ENCODE measurements at places on chromosomes 1 and 21.

DNA sequence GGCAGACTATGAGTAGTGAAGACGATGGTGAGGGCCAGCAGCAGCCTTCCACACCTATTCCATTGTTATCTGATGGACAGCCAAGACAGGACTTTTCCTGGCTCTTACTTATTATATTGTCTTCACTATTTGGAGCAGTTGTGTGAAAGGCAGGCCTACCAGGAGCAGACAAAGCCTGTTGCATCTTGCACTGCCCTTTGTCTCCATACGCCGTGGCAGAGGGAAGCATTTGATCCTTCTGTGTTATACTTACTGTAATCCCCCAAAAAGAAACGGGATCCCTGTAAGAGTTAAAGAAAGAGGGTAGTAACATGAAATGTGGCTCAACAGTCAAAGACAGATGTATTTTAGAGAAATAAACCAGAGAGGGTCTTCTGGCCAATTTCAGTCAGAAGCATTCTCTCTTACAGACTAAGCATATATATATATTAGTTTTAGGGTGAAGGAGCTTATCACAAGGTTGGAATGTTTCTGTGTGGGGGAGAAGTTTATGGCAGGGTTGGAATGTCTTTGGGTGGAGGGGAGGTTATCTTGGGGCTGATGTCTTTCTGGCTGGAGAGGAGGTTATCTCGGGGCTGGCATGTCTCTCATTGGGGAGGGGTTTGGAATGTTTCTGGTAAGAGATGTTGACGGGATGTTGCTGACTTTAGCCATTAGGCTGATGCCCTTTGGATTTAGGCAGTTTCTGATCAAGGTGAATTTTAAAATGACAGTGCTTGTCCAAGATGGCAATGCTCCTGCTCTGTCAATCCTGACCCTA lies 23.4 kb upstream of the HSD3B1 start:
- DNase-seq: no peak

DNA sequence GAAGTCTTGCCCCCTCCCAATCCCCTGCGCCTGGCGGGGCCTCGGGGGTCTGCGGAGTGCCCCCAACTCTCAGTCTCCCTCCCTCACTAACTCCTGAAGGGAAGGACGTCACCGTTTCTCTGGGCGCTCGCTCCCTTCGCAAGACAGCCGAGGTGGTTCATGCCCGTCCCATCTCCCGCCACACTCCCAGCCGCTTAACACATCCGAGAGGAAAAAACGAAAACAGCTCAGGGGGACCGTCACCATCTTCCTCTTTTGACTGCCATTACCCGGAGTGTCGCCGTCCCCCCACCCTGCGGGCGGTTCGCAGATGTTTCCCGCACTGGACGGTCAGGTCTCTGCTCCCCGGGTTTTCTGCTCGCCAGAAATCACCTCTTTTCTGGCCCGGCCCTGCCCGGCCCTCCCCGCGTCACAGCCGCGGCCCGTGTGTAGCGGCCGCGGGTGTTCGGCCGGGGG lies 532 bp downstream of the ERO1B start:
- no peak for DNase-seq

- DNase-seq: no peak
Measured at GRCh38 chr1:61639608-61640336, 85.2 kb downstream of the TM2D1 start.

GRCh38 chr1:216793303-216793702 lies 70.1 kb upstream of the ESRRG start:
- no peak for DNase-seq

DNA sequence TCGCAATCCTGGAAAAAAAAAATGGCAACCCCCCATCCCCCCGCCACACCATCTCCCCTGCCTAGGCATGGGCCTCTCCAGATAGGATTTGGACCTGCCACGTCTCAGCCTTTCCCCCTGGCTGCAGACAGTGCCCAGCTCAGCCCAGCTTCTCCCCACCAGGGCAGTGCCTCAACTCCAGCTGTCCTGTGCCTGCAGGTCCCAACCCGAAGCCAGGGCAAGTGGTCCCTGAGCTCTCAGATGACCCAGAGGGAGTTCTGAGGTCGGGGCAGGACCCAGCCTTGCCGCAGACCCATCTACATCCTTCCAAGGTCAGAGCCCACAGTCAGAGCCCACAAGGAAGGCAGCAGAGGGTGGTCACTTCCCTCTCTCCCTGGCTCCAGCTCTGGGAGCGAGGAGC lies 86.7 kb upstream of the POU3F1 start:
- DNase-seq: no peak

DNA sequence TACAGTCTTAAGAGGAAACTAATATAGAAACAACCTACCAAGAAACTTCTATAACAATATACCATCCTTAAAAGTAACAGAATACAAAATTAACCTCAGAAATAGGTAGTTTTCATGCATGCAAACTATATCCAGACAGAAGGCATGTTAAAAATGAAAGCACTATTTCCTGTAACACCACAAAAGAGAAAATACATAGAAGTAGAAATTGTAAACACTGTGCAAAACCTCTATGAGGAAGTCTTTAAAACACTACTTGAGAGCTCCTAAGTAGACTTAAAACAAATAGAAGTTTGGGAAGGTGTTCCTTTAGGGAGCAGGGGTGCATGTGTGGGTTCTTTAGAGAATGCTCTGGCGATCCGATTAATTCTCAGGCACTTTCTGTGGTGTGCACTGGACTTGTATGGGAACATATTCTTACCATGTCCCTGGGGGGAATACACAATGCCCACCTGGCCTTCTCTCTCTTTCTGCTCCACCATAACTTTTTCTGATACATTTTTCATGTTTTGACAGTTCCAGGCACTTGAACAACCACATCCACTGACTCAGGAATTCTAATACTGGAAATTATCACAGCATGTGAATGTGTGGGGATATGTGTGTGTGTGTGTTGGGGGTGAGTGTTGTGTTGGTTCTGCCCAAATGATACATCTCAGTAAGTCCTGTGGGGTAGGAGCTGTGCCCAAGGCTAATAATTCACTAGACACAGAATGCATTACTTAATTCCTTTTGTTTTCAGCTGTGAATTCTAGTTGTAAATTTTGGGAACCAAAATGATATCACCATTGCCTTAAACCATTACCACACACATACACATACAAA lies 866.3 kb upstream of the B3GALT2 start:
- no peak for DNase-seq

Data from T-helper 22 cell (primary cell).